ENCODE measurements at places on chromosomes 2 and 18.
A peak's percentile ranks its signal among the peaks of the same experiment; 100 is the strongest.

DNA sequence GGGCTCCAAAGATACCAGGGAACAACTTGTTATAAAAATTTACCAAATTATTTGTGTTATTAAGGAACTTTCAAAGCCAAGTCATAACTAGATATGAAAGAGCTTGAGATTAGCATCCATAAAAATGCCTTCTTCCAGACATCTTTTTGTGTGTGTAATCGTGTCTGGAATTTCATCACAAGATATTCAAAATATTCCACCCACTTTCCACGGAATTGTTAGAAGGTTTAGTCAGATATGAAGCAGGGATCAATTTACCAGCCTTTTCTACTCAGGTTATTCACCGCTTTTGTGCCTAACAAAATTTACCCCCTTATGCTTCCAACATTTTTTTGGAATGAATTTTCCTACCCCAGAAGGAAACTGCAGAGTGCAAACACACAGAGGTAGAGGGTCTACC, 130.2 kb upstream of the ACVR2A start:
- DNase-seq = no peak
- no peaks in the 10 kb centered on the region for H3K27me3 ChIP-seq
- no peak overlapping the region for H3K4me3 ChIP-seq

- no peaks in the 10 kb centered on the region for H3K36me3 ChIP-seq
- no peaks in the 10 kb centered on the region for H3K27me3 ChIP-seq
- DNase-seq = no peak
- peaks cover 6% of the 10 kb centered on the region for H3K4me1 ChIP-seq
Observed at GRCh38 chr2:59314031-59314766, 1073.1 kb upstream of the FANCL start.

- no peak overlapping the region for H3K27ac ChIP-seq
- H3K4me3 ChIP-seq = no peak overlapping the region
- no peaks in the 10 kb centered on the region for H3K27me3 ChIP-seq
- DNase-seq = no peak
- no peaks in the 10 kb centered on the region for H3K36me3 ChIP-seq
- peaks cover 9% of the 10 kb centered on the region for H3K4me1 ChIP-seq
Observed at GRCh38 chr18:22734105-22734661, 198.9 kb upstream of the RBBP8 start.

GRCh38 chr2:112690853-112691401, 29.9 kb upstream of the NT5DC4 start:
- no peaks in the 10 kb centered on the region for H3K27me3 ChIP-seq
- no peak overlapping the region for H3K4me3 ChIP-seq
- peaks cover 7% of the 10 kb centered on the region for H3K4me1 ChIP-seq

DNA sequence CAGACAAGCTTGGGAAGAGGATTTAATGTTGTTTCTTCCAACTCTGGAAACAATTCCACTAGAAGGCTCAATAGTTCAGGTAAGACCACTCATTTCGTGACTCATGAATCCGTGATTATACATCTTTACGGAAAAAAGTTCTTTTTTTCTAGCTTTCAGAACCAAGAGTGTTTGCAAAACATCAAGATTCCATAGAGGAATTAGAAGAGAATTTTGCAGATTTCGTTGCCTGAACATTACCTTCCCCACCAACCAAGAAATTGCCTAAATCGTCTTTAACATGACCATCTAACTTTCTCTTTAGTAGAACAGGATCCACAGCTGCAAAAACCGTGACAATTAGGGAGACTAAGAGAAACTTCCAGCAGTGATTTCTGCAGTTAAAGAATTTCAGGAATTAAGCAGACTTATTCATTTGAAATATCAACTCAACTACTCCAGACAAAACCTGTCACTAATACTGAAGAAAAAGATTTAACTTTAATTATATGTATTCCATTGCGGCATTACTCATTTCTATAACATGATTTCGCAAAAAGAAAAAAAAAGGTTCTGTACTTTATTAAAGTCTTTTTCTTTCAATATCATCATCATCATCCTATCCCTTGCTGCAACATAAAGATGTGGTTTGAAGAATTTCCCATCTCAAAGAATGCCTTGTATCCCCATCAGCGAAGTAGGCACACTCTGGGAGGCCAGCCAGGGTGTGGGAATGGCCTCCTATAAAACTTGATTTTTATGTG, 1.9 kb upstream of the NAB1 start:
- peak overlapping the region; percentile 79 for H3K4me3 ChIP-seq
- peaks cover 18% of the 10 kb centered on the region for H3K4me1 ChIP-seq
- no peaks in the 10 kb centered on the region for H3K36me3 ChIP-seq

DNA sequence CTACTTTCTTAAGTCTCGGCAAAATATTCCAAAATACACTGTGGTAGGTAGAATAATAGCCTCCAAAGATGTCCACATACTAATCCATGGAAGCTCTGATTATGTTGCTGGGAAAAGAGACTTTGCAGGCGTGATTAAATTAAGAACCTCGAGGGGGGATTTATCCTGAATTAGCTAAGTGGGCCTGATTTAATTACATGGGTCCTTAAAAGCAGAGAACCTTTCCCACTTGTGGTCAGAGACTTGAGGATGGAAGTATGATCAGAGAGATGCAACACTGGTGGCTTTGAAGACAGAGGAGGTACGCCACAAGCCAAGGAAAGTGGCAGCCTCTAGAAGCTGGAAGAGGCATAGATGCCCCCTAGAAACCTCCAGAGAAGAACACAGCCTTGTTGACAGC, 2.8 kb downstream of the DYM start:
- no peak overlapping the region for H3K27ac ChIP-seq
- no peak overlapping the region for H3K4me3 ChIP-seq
- peaks cover 22% of the 10 kb centered on the region for H3K36me3 ChIP-seq
- H3K27me3 ChIP-seq = peaks cover 11% of the 10 kb centered on the region

GRCh38 chr2:121736140-121736461, 574 bp downstream of the NIFK start:
- H3K27me3 ChIP-seq = no peaks in the 10 kb centered on the region
- no peak for DNase-seq
- H3K4me1 ChIP-seq = peaks cover 10% of the 10 kb centered on the region
- H3K4me3 ChIP-seq = peak overlapping the region; percentile 98
- peaks cover 34% of the 10 kb centered on the region for H3K36me3 ChIP-seq
- peak overlapping the region; percentile 90 for H3K27ac ChIP-seq

- H3K4me1 ChIP-seq = peaks cover 9% of the 10 kb centered on the region
- no peak overlapping the region for H3K4me3 ChIP-seq
- 0 out of 2 replicates have a peak overlapping the region, but pooled peaks have one; percentile 15 for H3K27ac ChIP-seq
- peaks cover 3% of the 10 kb centered on the region for H3K36me3 ChIP-seq
- no peaks in the 10 kb centered on the region for H3K27me3 ChIP-seq
Observed at GRCh38 chr2:204437815-204438756, 107.2 kb upstream of the PARD3B start.

DNA sequence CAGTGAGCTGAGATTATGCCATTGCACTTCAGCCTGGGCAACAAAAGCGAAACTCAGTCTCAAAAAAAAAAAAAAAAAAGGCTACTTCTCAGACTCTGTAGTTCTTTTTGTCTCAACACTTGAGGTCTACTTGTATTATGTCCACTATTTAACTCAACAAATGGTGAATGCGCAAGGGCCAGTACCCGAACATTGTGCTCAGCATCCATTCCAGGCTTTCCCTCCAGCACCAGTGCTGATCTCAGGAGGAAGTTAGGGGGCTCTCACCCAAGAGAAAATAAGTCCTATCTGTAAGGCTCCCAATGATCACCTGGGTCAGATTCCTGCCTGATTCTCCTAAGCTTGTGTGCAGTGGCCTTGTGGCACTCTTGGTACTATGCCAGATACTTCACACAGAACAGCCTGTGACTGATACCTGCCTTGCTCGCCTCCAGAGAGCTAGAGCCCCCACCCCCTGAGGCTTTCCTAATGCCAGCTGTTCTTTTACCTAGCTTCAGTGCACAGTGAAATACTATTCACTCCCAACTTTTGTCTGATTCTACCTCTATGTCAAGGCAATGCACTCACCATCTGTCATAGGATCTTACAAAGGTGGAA, 74.9 kb downstream of the INO80D start:
- H3K36me3 ChIP-seq = peaks cover 69% of the 10 kb centered on the region
- DNase-seq = no peak
- no peak overlapping the region for H3K27ac ChIP-seq
- H3K4me3 ChIP-seq = no peak overlapping the region
- H3K27me3 ChIP-seq = no peaks in the 10 kb centered on the region

GRCh38 chr2:235960716-235961640, 207.2 kb downstream of the GBX2 start:
- H3K4me1 ChIP-seq = peaks cover 18% of the 10 kb centered on the region
- H3K4me3 ChIP-seq = no peak overlapping the region
- H3K27me3 ChIP-seq = no peaks in the 10 kb centered on the region

GRCh38 chr18:37270038-37270665, 295.4 kb downstream of the CELF4 start:
- H3K36me3 ChIP-seq = no peaks in the 10 kb centered on the region
- peak; percentile 64 for DNase-seq

- DNase-seq = peak; percentile 63
- no peaks in the 10 kb centered on the region for H3K4me1 ChIP-seq
- no peaks in the 10 kb centered on the region for H3K36me3 ChIP-seq
- no peak overlapping the region for H3K27ac ChIP-seq
- peaks cover 2% of the 10 kb centered on the region for H3K27me3 ChIP-seq
Observed at GRCh38 chr2:119659601-119660342, 19.2 kb upstream of the TMEM177 start.

DNA sequence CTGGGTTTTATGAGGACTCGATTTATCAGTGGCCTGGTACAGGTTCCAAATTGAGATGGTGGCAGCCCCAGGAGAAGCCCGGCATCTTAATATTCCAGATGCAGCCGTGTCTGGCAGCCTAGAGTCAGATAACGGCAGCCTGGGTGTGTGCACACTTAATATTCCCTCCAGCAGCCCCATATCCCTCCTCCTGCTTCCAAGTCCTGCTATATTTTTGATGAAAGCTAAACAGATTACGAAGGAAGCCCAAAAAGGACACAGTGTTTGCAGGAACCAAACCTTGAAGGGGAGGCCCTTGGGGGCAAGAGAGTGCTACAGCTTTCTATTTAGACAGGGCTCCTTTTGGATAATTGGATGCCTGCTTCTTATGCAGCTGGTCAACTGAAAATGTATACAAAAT, 25.1 kb upstream of the ALK start:
- H3K36me3 ChIP-seq = no peaks in the 10 kb centered on the region
- no peak overlapping the region for H3K4me3 ChIP-seq
- H3K27ac ChIP-seq = no peak overlapping the region
- DNase-seq = no peak
- H3K4me1 ChIP-seq = no peaks in the 10 kb centered on the region

DNA sequence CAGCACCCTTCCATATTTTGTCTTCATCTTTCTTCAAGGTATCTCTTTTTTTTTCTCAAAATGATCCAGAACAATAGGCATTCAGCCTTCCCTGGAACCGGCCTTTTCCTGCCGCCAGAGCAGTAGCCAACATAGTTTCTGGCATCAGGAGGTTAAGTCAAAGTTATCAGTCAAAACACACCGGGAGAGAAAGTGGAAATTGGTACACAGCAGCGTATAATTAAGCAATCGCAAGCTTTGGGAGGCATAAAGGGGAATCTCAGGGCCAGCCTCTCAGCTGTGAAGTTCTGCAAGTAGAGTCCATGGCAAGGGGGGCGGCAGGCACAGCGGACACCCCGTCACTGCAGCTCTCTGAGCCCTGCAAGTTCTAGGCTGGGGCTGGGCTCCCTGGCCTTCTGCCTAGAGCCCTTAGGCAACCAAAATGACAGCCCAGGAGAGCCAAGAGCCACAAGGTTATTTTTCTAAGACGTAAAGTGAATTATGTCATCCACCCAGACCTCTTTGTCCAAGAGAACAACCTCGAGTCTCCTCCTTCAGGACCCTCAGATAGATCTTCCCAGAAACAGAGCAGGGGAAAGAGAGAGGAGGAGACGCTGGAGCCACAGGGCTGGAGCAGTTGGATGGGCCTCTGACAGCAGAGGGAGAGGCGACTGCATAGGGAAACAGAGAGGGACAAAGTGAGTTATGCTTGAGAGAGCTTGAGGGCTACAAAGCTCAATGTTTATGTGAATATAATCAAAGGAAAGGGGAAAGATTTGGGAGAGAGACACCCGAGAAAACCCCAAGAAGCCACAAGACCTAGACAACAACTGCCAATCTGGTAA, 114.7 kb downstream of the BCL2L11 start:
- H3K27ac ChIP-seq = no peak overlapping the region
- DNase-seq = no peak
- no peak overlapping the region for H3K4me3 ChIP-seq
- H3K36me3 ChIP-seq = no peaks in the 10 kb centered on the region

DNA sequence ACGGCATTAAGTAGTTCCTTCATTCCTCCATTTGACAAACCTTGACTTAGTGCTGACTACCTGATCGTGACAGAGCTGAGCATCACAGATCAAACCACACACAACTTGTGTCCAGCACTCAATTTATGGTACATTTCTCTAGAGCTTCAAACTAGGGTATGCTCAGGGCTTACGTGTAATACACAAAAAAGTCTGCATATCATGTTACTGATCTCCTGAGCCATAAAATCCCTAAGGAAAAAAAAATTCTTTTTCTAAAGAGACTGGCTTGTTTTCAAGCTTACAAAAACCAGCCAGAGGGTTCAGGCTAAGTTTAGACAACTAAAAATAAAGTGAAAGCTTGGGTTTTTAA, 88.0 kb upstream of the ALKAL2 start:
- H3K4me1 ChIP-seq = no peaks in the 10 kb centered on the region
- no peak overlapping the region for H3K4me3 ChIP-seq
- H3K27me3 ChIP-seq = peaks cover 9% of the 10 kb centered on the region
- H3K36me3 ChIP-seq = peaks cover 6% of the 10 kb centered on the region
- DNase-seq = no peak

DNA sequence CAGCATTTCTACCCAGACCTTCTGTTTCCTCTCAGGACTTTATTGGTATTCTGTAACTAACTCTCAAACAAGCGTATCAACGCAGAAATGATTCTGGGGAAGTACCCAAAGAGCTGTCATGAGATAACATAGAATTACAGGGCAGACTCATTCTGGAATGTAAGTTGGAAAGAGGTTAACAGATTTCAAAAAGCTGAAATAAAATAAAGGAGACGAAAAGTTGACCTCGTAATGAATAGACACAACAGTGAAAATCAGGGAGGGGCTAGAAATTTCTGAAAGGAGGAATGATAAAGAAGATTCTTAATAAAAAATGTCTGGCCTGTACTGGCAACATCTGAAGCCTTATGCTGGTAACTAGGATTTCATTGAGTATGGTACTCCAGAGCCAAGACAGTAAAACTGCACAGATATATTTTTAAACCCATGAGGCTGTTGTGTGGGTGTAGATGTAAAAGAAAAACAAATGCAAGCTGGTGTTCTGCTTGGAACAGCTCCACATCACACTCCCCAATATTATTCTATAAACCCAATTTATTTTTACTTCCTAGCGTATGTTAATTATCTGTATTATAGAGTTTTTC, 23.9 kb downstream of the RBMS1 start:
- H3K27me3 ChIP-seq = no peaks in the 10 kb centered on the region
- H3K4me3 ChIP-seq = no peak overlapping the region
- peaks cover 55% of the 10 kb centered on the region for H3K4me1 ChIP-seq
- no peak for DNase-seq
- peak overlapping the region; percentile 53 for H3K27ac ChIP-seq
